ENCODE measurements at places on chromosomes 12 and 14. TPM values are rescaled to one million over a fixed set of nuclear protein-coding genes. Genes with fewer than 3 reads are reported as not detected.

- no peaks in the 10 kb centered on the region for H3K4me1 ChIP-seq
- no peak overlapping the region for H3K4me3 ChIP-seq
- no peaks in the 10 kb centered on the region for H3K36me3 ChIP-seq
- H3K27ac ChIP-seq, result no peak overlapping the region
- DNase-seq, result no peak
- H3K27me3 ChIP-seq, result no peaks in the 10 kb centered on the region
Observed at GRCh38 chr12:58029260-58029659, 87.9 kb downstream of the ATP23 start.

DNA sequence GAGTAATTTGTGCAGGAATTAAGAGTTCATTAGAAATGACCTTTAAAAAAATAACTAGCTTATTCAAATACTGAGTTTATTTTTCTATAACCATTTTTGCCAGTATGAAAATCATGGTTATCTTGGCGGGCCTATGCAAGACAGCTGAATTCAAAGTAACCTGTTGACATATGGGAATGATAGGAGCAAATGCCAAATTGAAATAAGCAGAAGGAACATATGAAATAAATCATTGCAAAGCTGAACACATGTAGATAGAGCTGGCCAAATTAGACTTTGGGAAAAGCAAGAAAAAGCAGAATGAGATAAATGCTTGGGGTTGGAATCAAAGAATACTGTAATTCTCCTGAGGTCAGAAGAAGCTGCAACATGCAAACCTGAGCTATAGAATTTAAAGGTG lies 372.5 kb downstream of the ADAMTS20 start:
- no peaks in the 10 kb centered on the region for H3K4me1 ChIP-seq
- DNase-seq, result no peak
- H3K4me3 ChIP-seq, result no peak overlapping the region
- no peaks in the 10 kb centered on the region for H3K36me3 ChIP-seq

GRCh38 chr12:51403681-51404136 lies 12.5 kb upstream of the GALNT6 start:
- no peaks in the 10 kb centered on the region for H3K27me3 ChIP-seq
- no peak overlapping the region for H3K27ac ChIP-seq

- DNase-seq, result no peak
- H3K27me3 ChIP-seq, result no peaks in the 10 kb centered on the region
- no peak overlapping the region for H3K27ac ChIP-seq
- H3K36me3 ChIP-seq, result no peaks in the 10 kb centered on the region
- no peaks in the 10 kb centered on the region for H3K4me1 ChIP-seq
- no peak overlapping the region for H3K4me3 ChIP-seq
Observed at GRCh38 chr12:97005174-97005573, 98.1 kb downstream of the NEDD1 start.

Gene PTHLH
- total RNA-seq, result not detected

Gene RHOJ
- not detected for total RNA-seq

Measured in CD4-positive, alpha-beta T cell (primary cell).